ENCODE measurements at places on chromosomes 13 and 19. TPM values are rescaled to one million over a fixed set of nuclear protein-coding genes. Genes with fewer than 3 reads are reported as not detected.

DNA sequence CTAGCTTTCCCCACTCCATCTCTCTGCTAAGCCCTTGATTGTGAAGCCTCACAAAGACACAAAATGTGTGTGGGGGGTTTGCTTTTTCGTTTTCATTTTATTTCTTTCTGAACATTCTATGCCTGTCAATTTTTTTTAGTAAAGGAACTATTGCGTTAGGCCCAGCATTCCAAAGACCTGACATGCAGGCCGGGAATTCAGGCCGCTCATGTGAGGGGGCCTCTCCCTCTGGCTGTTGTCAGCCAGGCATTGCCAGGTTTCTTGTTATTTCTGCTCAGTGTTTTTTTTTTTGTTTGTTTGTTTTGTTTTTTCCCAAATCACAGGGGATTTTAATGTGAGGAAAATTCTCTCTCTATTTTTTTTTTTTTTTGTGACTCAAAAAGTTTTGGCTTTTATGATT, 10.3 kb upstream of the MEDAG start:
- DNase-seq = no peak
- no peaks in the 10 kb centered on the region for H3K27me3 ChIP-seq
- H3K27ac ChIP-seq = no peak overlapping the region
- H3K4me3 ChIP-seq = no peak overlapping the region

DNA sequence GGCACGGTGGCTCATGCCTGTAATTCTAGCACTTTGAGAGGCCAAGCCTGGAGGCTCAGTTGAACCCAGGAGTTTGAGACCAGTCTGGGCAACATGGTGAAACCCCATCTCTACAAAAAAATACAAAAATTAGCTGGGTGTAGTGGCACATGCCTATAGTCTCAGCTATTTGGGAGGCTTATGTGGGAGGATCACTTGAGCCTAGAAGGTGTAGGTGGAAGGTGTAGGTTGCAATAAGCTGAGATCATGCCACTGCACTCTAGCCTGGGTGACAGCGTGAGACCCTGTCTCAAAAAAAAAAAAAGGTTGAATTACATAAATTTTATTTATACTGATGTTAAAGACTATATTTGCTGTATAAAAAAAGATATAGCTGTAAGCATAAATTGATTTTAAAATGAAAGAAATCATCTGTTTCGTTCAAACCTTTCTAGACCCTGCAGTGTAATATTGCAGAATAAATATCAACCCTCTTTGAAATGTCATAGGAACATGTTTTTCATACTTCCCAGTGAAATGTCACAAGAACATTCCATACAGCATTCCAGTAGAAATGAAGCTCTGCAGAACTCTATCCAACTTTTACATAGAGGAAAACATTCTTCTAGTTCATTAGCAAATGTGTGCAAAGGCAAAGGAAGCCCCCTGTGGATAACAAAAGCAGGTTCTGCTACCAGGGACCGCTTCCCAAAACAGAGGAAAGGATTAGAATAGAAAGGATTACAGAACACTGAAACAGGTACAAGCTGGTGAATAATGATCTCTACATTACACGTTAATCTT, 76.0 kb downstream of the CAB39L start:
- H3K4me3 ChIP-seq = no peak overlapping the region
- H3K27me3 ChIP-seq = no peaks in the 10 kb centered on the region
- no peaks in the 10 kb centered on the region for H3K4me1 ChIP-seq
- DNase-seq = no peak
- no peaks in the 10 kb centered on the region for H3K36me3 ChIP-seq

DNA sequence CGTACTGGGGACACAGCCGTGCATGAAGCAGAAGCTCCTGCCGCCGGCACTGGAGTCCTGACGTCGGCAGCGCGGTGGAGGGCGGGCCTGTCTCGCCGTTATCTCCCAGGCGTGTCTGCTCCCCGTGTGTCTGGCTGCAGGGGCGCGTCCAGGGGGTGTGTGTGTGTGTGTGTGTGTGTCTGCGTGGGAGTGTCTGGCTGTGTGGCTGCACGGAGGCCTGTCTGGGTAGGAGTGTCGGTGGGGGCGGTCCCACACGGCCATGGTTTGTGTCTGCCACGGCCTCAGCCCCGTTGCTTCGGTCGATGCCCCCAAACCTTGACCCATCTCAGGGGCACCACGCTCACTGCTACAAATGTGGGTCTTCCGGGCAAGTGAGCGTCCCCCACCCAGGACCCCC, 18.3 kb downstream of the ARID3A start:
- no peak for DNase-seq
- H3K4me3 ChIP-seq = no peak overlapping the region
- H3K4me1 ChIP-seq = peaks cover 20% of the 10 kb centered on the region

DNA sequence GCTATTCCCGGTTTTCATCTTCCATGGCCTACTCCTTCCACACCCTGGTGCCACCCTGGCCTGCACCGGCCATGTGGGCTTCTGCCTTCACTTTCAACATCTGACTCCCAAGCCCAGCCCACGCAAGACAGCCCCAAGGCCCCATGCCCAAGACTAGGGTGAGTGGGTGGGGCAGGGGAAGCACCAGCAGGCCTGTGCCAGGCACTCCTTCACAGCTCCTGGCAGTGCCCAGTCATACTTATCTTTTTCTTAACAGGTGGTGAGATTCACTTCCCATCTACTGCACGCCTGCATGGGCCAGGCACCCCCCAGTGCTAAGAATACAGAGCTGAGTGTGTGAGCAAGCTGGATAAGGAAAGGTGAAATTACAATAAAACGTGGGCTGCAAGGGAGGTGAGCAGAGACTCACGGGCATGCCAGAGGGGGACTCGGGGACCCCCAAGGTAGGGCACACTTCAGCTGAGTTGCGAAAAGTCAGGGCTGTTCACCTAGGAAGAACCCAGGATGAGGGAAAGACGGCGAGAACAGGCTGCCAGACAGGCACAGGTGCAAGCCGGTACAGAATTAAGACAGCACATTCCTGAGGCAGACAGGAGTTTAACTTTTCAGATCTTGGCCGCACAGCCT, 55.7 kb downstream of the COL4A1 start:
- H3K4me1 ChIP-seq = no peaks in the 10 kb centered on the region
- peak overlapping the region; percentile 18 for H3K27ac ChIP-seq
- no peaks in the 10 kb centered on the region for H3K36me3 ChIP-seq
- DNase-seq = no peak

- DNase-seq = no peak
- no peaks in the 10 kb centered on the region for H3K27me3 ChIP-seq
- H3K4me3 ChIP-seq = no peak overlapping the region
- H3K27ac ChIP-seq = no peak overlapping the region
- H3K4me1 ChIP-seq = no peaks in the 10 kb centered on the region
- H3K36me3 ChIP-seq = no peaks in the 10 kb centered on the region
Measured at GRCh38 chr13:110367620-110368019, 60.5 kb downstream of the COL4A2 start.

DNA sequence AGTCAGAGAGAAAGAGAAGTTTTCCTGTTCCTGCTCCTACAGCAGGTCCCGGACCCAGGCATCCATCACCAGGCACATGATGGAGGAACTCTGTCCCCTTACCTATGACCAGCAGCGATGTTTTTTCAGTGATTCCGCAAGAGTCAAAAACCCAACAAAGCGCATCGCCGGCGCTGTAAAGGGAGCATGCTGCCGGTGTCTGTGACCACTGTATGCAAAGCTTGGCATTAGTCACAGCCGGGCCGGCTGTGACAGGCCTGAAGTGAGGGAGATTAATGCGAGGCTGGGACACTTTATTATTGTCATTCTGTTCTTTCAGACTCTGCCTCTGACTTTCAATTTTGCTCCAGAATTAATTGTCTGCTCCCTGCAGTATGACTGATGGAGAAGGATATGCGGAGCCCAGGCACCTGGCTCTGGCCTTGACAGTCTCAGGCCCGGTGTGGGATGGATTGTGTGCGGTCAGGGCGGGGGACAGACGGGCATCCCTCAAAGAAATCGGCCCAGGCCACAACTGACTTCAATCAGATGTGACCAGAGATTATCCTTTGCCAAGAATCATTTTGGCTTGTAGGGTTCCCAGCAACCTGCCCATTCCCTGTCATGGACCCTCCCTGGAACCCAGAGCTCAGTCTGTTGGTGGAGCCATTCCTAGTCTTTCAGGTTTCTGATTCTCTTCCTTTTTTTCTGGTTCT, 462.0 kb upstream of the ZNF507 start:
- H3K36me3 ChIP-seq = no peaks in the 10 kb centered on the region
- no peaks in the 10 kb centered on the region for H3K4me1 ChIP-seq
- DNase-seq = no peak
- no peaks in the 10 kb centered on the region for H3K27me3 ChIP-seq
- no peak overlapping the region for H3K4me3 ChIP-seq

GRCh38 chr19:46299695-46300094, 2.9 kb downstream of the HIF3A start:
- H3K27ac ChIP-seq = peak overlapping the region; percentile 77
- H3K4me1 ChIP-seq = peaks cover 27% of the 10 kb centered on the region
- no peaks in the 10 kb centered on the region for H3K27me3 ChIP-seq
- DNase-seq = no peak

- H3K36me3 ChIP-seq = no peaks in the 10 kb centered on the region
- H3K4me3 ChIP-seq = no peak overlapping the region
- no peaks in the 10 kb centered on the region for H3K4me1 ChIP-seq
- DNase-seq = no peak
- no peak overlapping the region for H3K27ac ChIP-seq
- no peaks in the 10 kb centered on the region for H3K27me3 ChIP-seq
Measured at GRCh38 chr19:56880592-56881190, 40.2 kb upstream of the PEG3 start.

The RNF17 gene
- not detected for total RNA-seq

The GJB6 gene
- total RNA-seq = not detected

The CHST8 gene
- not detected for total RNA-seq

The CGB8 gene
- not detected for total RNA-seq

The ICAM4 gene
- not detected for total RNA-seq

The ELSPBP1 gene
- not detected for total RNA-seq
